ENCODE measurements at places on chromosomes 5 and 9.

DNA sequence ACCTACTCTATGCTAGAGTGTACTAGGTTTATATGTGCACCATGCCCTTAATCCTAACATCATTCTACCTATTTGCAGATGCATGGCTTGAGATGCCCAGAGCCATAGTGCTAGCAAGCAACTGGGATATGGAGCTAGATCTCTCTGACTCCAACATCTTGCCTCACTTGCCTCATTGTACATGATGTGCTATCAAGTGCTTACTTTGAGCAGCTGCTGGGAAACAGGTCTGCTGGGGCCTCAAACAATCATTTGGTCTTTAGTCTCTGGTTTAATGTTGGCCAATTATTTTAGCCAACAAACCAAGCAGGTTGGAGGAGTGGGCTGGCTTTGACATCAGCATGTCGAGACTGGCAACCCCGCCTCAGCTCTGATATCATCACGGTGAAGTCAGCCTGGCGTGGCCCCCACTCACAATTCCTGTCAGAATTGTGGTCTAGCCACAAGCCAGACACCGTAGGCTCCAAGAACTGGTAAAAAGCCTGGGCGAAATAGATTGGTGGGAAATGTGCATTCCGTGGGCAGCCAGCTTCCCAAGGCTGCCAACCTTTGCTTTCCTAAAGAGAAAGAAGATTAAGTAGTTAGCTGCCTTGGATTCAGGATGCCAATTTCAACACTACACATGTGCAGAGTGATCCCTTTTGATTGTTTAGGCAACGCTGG is 21.1 kb upstream of the GAS1 start:
- DNase-seq, result no peak

DNA sequence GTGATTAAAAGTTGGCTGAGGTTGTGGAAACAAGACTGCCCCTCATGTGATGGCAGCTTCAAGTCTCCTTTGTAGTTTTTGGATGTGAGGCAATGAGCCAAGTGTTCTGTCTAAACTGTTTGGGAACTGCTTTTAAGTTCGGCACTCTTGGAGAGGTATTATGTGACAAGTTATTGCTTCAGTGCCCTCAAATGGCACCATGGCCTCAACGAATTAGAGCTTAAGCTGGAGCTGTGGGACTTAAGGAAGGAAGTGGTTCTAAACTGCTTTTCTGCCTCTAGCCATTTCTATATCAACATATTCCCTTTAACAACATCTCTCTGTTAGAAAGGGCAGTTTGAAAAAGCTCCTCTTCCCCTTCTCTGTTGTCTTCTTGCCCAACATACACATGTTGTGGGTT is 227.7 kb downstream of the RFK start:
- DNase-seq, result no peak

DNA sequence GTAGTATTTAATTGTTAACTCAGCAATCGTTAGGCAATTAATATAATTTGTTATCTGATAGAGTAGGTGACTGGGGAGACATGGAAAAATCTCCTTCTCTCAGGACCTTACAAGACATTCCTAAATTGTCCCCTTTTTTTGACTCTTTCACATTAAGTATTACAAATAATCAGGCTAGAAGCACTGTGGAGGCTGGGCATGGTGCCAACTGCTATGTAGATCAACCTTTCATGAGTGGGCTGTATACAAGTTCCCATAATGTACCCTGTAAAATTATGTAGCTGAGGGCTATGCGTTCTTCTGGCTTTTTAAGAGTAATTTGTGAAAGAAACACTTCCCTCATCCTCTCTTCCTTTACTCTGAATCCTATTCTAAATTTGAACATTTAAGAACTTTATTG is 140.2 kb downstream of the NFIB start:
- no peak for DNase-seq

GRCh38 chr5:167940911-167941310 is 350.5 kb upstream of the WWC1 start:
- no peak for DNase-seq

DNA sequence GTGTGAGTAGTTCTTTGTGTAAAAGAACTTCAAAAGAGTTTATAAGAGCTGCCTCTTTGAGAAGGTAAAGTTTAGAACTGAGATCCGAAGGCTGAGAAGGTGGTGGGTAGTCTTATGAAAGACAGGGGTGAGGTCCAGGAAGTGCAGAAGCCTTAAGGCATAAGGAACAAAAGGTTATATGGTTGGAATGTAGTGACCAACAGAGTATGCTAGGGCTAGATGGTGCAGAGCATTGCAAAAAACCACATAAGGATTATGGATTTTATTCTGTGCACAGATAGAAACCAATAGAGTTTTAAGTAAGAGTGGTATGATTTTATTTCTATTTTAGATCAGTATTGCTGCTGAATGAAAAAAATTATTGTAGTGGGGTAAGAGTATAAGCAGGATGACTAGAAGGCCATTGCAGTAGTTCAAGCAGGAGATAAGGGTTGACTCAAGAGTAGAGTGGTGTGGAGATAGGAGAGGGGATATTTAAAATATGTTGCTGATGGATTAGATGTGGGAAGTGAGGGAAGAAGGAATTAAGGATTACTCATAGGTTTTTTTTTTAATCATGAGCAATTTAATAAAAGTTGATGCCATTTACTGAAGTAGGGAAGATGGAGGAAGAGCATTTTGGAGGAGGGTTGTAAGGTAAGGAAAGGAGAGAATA is 3.7 kb downstream of the RECK start:
- DNase-seq, result no peak

- no peak for DNase-seq
These were observed 73.2 kb downstream of the PGM5 start for GRCh38 chr9:68429631-68430030.

- no peak for DNase-seq
These were observed 85.0 kb downstream of the ADRB2 start for GRCh38 chr5:148911386-148911785.

DNA sequence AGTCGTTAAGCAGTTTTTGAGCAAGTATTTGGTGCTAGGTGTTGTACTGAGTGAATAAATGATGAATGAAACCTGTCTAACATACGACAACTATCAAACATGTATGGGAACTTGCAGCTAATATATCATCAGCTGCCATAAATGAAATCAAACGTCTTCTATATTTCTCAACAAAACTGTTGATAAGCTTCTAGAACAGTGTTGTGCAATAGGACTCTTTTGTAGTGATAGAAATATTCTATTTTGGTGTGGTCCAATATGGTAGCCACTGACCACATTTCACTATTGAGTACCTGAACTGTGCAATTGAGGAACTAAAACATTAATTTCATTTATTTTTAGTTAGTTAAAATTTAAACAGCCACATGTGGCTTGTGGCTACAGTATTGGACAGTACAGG is 16.3 kb upstream of the FYB1 start:
- DNase-seq, result no peak

DNA sequence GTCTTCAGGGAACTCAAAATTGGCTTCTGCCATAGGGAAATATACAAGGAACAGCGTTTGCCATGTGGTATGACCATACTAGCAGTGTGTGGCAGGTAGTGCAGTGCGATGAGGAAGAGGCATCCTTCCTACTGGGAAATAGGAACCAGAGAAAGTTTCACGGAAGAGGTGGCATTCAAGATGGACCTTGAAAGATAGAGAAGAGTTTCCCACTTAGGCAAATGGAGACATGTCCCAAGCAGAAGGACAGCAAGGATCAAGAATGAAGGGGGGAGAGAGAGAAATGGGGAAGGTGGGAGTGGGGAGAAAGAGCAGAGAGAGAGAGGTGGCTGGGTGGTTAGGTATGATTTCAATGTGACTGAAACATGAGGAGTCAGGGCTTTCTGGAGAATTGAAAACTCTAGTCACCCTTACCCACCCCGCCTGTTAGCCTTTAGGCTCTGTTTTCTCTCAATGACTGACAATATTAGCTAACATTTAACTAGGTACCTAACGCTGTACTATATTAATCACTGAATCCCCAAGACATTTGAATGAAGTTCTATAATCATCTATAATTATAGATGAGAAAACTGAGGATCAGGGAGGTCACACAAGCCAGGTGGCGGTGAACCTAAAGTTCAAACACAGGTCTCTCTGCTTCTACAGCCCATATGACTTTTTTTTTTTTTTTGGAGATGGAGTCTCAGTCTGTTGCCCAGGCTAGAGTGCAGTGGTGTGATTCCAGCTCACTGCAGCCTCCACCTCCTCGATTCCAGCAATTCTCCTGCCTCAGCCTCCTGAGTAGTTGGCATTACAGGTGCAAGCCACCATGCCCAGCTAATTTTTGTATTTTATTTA is 171.3 kb downstream of the NR3C1 start:
- DNase-seq, result no peak

DNA sequence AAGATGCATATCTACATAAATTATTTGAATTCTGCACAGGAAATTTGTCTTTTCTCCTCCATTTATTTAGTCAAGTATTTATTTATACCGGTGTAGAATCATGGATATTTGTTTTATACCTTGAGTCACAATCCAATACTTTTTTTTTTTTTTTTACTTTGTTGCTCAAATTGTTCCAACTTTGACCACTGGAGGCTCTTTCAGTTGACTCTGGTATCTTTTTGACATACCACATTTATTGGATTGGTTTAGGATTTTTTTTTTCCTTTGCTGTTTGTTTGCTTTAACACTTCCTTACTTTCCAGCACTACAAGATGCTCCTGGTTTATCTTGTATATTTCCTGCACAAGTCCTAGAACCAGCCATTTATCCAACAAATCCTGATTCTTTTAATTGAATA is 543.1 kb upstream of the RIOK2 start:
- DNase-seq, result no peak

- no peak for DNase-seq
These were observed 57.2 kb downstream of the OLFM1 start for GRCh38 chr9:135144581-135145170.

GRCh38 chr5:61431923-61432620 is 100.0 kb downstream of the ZSWIM6 start:
- no peak for DNase-seq

DNA sequence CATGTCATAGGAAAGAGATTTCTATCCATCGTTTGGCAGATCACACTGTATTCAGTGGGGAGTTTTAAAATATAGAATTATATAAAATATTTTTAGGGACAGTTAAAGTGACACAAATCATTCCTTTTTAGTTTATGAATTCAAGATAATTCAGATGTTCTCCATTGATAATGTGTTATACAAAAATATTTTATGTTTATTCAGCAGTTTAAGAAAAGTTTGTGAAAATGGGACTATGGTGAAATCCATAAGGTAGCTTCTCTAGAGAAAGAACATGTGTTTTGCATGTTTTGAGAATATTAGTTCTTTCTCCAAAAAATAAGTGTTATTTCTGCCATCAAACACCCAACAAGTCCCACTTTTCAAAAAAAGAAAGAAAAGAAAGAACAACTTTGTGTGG is 122.9 kb downstream of the EMB start:
- DNase-seq, result no peak

All from ecto neural progenitor cell (in vitro differentiated cells).